LHCN-M2 (cell line): ENCODE measurements at places on chromosomes 11 and 22. TPM values are rescaled to one million over a fixed set of nuclear protein-coding genes. Genes with fewer than 3 reads are reported as not detected.

DNA sequence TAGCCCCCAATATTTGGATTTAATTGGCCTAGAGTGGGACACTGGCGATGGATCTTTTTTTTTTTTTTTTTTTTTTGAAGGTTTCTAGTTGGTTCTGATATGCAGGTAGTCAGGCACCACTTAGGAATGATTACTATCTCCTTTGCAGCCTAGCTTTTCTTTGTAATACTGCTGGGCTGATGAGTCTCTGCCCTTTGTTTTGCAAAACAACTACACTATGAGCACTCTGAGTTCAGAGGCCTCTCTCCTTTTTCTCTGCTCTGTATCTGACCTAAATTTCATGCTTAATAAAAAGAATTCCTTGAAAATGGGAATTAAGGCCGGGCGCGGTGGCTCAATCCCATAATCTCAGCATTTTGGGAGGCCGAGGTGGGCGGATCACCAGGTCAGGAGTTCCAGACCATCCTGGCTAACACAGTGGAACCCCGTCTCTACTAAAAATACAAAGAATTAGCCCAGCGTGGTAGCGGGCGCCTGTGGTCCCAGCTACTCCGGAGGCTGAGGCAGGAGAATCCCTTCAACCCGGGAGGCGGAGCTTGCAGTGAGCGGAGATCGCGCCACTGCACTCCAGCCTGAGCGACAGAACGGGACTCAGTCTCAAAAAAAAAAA lies 1312.3 kb downstream of the FAM181B start:
- DNase-seq: no peak

GRCh38 chr11:646214-646613 lies 9.1 kb downstream of the DRD4 start:
- DNase-seq: no peak

DNA sequence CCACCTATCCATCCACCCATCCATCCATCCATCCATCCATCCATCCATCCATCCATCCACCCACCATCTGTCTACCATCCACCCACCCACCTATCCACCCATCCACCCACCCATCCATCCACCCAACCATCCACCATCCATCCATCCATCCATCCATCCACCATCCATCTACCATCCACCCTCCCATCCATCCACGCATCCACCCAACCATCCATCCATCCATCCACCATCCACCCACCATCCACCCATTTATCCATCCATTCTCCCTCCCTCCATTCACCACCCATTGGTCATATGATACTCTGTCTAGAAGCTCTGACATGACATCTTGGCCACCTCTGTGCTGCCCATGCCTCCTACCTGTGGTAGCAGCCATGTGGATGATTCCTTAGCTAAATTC lies 31.7 kb downstream of the MUC2 start:
- no peak for DNase-seq

The ALDH3B1 gene
- 59.0 and 60.2 TPM in 2 replicates for total RNA-seq

DNA sequence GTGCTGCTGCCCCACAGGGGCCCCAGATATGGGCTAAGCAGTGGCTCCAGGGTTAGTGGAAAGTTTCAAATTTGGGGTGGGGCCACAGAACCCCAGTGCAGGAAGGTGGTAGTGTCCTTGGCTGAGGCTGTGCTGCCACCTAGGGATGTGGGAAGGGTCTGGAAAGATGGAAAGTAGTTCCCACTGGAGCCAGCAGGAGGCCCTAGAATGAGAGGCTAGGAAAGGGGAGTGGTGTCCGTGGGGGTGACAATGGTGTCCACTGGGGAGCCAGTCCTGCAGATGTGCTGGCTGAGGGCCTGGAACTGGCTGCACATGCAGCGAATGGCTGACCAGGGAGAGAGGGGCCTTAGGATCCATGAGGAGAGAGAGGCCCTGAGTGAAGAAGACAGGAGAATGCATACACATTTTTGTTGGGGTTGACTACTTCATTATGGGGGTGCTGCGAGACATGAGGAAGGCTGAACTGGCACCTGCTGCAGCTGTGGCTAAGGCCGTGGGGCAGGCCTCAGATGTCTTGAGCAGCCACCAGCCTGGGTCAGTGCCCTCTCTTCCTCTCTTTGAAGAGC lies 21.1 kb downstream of the RFPL3 start:
- DNase-seq: peak; percentile 46

GRCh38 chr11:111598559-111598958 lies 3.7 kb upstream of the SIK2 start:
- peak; percentile 25 for DNase-seq

The MPZL3 gene
- 0.06 TPM in 1 of 2 replicates, not detected in the other for total RNA-seq

The VPREB1 gene
- not detected in 2 replicates for total RNA-seq
